ENCODE measurements at places on chromosomes 13 and 19. TPM values are rescaled to one million over a fixed set of nuclear protein-coding genes. Genes with fewer than 3 reads are reported as not detected.

Gene MEIS3
- 15.9 TPM for total RNA-seq

GRCh38 chr13:99892196-99892613 is 79.4 kb downstream of the ZIC5 start:
- no peak for DNase-seq

- no peak for DNase-seq
Observed at GRCh38 chr13:99214232-99214631, 13.6 kb downstream of the UBAC2 start.

- DNase-seq = no peak
Observed at GRCh38 chr19:10230173-10230860, 814 bp downstream of the S1PR2 start.
